ENCODE measurements at places on chromosomes 4 and X.
A peak's percentile ranks its signal among the peaks of the same experiment; 100 is the strongest.

GRCh38 chr4:83490876-83491450, 6.1 kb upstream of the ABRAXAS1 start:
- DNase-seq, result no peak

GRCh38 chr4:13441506-13441905, 42.6 kb downstream of the RAB28 start:
- DNase-seq, result no peak

- DNase-seq, result no peak
Measured at GRCh38 chr4:31089815-31090214, 369.6 kb downstream of the PCDH7 start.

DNA sequence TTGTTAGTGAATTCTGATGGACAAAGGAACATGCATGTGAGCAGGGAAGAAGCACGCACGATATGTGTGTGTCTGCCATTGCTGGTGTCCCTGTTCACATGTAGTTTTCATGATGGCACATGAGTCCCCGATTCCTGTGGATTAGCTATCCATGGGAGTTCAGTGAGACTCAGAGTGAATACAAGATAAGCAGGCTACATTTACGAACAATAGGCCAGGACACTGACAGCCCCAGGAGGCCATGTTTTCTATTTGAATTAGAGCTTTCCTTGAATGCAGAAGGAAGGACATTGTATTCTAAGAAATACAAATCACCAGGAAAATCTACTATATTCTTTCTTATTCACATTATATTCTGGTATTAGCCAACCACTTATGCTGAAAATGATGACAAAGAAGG, 171.4 kb downstream of the PPP1R2C start:
- DNase-seq, result no peak

DNA sequence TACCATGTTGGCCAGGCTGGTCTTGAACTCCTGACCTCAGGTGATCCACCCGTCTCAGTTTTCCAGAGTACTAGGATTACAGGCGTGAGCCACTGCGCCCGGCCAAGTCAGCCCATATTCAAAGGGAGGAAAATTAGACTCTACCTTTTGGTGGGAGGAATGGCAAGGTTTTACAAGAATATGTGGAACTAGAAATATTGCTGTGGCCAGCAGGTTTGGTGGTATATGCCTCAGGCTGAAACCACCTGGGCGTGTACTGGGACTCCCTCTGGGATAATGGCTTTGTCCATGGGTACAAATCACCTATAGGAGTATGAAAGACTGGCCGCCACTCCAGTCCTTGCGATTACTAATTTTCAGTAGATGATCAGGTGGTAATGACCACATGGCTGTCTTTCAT, 32.4 kb downstream of the SAT1 start:
- no peak for DNase-seq

DNA sequence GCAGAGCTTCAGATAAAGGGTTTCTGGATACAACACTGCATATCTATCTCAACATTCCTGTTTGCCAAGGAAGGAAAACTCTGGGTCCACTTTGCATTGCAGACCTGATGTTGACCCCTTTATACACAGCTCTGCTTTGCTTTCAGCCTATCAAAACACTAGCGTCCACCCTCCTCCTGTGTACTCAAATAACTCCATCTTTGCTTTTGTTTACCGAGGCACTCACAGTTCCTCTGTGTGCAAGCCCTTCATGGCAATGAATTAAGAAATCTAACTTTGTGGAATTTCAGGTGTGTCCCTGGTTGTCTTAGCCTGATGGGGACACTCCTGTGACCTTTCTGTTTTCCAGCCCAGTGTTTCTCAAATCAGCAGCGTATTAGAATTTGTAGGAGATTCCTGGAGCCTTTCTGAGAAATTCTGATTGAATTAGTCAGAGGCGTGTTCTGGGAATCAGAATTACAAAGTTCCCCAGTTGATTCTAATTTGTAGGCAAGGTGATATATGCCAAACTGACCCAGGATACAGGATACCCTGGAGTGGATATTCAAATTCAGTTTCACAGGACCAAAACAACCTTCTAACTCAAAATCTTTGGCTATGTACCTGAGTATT, 68.6 kb downstream of the DTHD1 start:
- DNase-seq, result no peak

GRCh38 chrX:52988985-52989917, 30.9 kb upstream of the FAM156A start:
- DNase-seq, result no peak

DNA sequence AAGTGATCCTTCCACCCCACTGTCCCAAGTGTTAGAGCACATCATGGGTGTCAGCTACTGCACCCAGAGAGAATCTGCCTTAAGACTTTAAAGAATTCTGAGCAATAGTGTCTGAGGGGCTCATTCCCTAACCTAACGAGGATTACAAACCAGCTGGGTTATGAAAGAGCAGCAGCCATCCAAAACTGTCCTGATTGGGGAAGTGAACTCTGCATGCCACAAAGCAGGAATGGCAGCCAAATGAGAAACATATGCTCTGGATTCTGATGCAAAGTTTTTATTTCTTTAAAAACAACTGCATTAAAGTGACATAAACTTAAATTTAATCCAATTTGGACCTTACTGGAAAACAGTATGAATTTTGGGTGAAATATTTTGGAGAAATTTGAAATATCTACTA, 103.2 kb downstream of the ANXA3 start:
- no peak for DNase-seq

- DNase-seq, result no peak
Measured at GRCh38 chr4:56958111-56958517, 19.3 kb downstream of the NOA1 start.

DNA sequence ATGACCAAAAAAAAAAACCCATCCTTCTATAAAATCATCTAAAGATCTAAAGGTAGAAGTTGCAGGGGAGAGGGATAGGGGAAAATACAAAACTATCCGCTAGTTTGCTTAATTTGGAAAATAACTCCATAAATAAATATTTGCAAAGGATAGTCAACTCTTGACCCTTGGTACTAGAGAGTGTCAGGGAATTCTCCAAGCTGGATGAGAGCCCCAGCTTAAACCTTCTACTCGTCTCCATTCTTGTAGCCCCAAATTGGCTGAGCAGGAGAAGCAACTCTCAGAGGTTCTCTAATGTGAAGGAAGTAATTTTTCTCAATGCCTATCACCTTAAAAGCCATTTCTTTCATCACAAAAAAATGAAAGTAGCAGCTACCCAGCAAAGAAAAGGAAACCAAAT, 35.2 kb downstream of the ACSL4 start:
- no peak for DNase-seq

GRCh38 chrX:10854594-10854993, 234.2 kb upstream of the MID1 start:
- no peak for DNase-seq

GRCh38 chrX:154457491-154458115, 478 bp upstream of the PLXNA3 start:
- no peak for DNase-seq

DNA sequence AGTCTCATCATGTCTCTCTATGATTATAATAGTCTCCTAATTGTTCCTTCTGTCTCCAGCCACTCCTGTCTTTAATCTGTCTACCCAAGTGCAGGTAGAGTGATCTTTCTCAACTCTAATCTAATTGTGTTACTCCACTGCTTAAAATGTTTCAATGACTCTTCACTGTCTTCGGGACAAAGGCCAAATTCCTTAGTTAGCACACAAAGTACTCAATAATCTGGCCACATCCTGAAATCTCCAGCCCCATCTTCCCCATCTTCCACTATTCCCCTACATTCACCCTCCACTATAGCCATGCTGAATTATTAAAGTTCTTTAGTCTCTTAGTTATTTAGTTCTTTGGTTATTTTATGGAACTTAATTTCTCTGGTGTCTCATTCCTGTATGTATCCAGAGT, 353.3 kb downstream of the OPHN1 start:
- DNase-seq, result no peak

DNA sequence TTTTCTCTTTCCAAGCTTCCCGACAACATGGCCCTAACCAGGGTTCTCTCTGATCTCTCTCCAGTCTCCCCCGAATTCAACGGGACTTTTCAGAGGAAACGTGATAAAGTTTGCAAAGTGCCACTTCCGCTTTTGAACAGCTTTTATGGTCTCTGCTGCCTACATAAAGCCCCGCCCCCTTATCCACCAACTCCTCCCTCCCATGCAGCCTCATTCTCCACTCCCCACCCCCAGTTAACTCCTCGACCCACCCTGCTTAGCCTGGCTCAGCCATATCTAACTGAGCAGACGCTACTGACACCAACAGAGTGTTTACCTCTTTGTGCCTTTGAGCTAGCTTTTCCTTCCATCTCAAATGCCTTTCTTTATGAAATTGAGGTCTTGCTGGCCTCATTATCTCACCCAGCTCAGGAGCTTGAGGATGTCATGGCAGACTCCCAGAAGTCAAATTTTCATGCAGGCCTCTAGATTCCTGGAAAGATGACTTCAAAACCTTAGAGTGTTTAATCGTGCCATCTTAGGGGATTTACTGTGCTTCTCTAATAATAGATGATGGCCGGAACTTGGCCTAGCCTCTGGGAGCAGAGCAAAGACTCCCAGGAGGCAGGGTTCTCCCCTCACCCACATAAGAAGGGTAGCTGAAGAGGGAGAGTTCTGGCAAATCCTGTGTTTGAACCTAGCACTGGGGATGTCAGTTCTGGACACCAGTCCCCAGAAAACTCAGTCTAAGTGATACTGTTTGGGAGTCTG, 606.0 kb downstream of the BCOR start:
- DNase-seq, result peak; percentile 37

DNA sequence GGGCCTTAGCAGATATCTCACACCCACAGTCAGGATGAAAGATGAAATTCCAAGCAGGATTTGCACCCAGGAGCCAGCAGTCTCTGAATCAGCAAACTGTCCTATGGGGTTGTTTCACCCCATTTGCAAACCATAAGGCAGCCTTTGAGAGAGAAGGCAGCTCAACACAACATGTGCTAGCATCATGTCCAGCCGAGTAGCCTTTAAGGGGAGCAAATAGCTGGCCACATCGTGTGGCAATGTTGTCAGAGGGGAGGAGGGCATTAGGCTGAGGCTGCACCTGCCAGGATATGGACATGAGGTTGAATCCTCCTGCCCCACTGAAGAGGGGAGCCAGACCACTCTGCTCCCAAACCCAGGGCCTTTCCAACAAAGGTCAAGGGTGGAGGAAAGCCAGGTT, 20.6 kb upstream of the PJA1 start:
- DNase-seq, result no peak

GRCh38 chr4:147580396-147580795, 36.8 kb upstream of the TMEM184C start:
- no peak for DNase-seq

DNA sequence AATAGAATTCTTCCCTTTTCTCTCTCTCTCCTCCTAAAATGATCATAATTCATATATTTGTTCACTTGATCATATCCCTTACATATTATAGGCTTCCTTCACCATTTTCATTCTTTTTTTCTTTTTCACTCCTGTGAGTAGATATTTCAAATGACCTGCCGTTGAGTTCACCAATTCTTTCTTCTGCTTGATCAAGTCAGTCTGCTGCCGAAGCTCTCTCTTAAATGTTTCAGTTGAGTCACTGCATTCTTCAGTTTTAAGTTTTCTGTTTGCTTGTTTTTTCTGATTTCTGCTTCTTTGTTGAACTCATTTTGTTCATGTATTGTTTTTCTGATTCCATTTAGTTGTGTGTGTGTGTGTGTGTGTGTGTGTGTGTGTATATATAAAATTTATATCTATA, 354.3 kb downstream of the GPAT3 start:
- no peak for DNase-seq

DNA sequence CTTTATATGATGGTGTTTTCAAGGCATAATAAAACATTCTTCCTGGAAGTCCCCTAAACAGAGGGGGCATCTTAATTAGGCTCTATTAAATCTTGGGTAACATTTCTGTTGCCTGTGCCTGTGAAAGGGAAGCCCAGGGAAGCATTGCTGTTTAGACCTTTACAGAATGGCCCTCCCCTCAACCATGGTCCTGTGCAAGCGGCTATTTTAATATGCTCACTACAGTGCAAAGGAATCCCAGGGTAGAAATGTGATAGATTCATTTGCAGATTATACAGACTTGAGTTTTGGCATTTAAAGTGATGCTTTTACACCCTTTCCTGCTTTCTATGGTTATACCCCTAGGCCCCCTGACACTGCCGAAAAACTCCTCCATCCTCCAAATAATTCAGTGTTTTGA, 65.3 kb downstream of the CLCN5 start:
- no peak for DNase-seq

GRCh38 chrX:129845616-129846190, 2.0 kb upstream of the ZDHHC9 start:
- no peak for DNase-seq

GRCh38 chr4:47415719-47416118, 47.8 kb downstream of the COMMD8 start:
- no peak for DNase-seq

DNA sequence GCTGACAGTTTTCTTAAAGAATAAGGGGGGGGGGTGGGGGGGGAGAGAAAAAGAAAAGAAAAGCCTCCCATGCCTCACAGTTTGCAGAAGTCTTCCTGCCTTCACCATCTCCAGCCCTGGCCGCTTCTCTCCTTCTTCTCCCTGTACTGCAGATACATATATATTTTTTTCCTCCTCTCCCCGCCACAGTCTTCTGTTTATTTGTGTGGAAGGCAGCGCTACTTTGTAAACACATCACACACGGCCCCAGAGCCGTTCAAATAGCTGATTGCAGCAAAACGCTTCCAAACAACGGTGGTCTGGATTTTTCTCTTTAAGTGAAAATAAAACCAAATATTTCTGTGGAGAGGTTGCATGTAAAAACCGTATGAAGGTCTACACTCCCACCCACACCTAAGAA, 732 bp downstream of the NLGN4X start:
- DNase-seq, result no peak

DNA sequence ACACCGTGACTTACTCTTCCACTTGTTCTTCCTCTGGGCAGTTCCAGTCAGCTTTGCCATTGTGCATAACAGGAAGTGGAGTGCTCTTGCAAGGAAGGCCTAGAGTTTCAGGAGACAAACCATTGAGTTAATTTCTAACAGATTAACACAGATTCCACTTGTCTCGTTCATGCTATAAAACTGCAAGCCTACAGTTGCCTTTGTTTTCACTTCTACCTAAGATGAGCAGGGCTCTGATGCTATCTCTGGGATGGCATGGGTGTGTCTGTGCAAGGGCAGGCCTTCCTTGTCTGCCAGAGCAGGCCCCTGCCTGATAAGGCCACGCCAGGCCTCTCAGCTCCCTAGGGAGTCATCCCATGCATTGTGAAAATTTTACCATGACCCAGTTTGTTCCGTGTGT, 67.7 kb upstream of the PGRMC2 start:
- DNase-seq, result no peak

- no peak for DNase-seq
Measured at GRCh38 chr4:10104211-10104990, 12.2 kb downstream of the WDR1 start.
